Transverse colon (tissue), 4 donors: ENCODE measurements at places on chromosomes 7 and 10. TPM values are rescaled to one million over a fixed set of nuclear protein-coding genes. Genes with fewer than 3 reads are reported as not detected.
A peak's percentile ranks its signal among the peaks of the same experiment; 100 is the strongest.

- DNase-seq, result no peak
- peaks cover 5% of the 10 kb centered on the region for H3K27me3 ChIP-seq
- H3K4me1 ChIP-seq, result no peaks in the 10 kb centered on the region
- no peak overlapping the region for H3K27ac ChIP-seq
- H3K4me3 ChIP-seq, result no peak overlapping the region
- no peaks in the 10 kb centered on the region for H3K36me3 ChIP-seq
These were observed 51.1 kb downstream of the ARMC3 start for GRCh38 chr10:22978918-22979317.

- H3K27me3 ChIP-seq, result no peaks in the 10 kb centered on the region
- H3K4me3 ChIP-seq, result no peak overlapping the region
- DNase-seq, result no peak
- no peaks in the 10 kb centered on the region for H3K36me3 ChIP-seq
These were observed 3.7 kb downstream of the ITPRIP start for GRCh38 chr10:104334561-104334960.

DNA sequence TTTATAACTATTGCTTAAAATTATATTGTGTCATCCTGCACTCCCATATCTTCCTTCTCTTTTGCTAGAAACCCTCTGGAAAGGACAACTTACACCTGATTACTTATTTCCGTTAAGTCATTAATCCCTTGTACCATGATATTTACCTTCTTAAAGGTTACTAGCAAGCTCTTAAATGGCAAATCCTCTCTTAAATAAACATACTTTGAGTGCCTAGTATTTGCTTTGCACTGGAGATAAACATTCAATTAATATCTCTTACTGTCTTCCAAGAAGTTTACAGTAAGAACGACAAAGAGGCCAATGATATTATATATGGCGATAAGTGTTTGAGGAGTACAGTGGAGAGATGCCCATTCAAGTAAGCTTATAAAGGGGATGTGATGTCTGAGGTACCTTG, 278.3 kb downstream of the HGF start:
- no peaks in the 10 kb centered on the region for H3K27me3 ChIP-seq
- H3K27ac ChIP-seq, result no peak overlapping the region
- no peak overlapping the region for H3K4me3 ChIP-seq

DNA sequence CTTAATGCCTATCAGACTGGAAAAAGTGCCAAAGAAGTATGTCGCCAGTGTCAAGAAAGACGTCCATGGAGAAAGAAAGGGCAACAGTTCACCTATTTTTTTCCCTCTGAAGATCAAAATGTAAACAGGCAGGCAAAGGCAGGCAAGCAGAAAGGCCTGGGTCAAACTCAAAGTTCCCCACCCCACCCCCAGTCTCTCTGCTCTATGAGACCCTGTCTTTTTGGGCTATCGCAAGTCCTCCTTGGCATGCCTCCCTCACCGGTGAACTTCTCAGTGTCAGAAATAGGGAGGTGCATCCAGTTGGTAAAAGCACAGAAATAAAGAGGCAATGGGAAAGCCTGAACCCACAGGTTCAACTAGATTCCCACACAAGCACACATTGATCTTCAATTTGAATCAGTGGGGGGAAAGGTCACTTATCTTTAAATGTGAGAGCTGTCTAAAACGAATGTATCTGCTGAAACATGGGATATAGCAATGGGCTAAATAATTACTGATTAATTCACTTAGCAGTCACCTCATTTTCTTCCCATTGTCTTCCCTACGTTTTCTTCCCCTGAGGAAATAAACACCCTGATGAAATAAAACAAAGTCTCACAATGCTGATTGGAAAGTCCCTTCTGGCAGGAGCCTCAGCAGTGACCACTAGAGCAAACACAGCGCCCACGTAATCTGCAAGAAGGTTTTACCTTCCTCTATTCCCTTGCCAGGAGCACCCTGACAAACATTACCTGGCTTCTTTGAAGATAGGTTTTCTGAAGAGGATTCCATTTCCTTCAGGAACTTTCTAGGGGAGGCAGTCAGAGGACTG, 31.1 kb downstream of the JAZF1 start:
- DNase-seq, result no peak
- no peaks in the 10 kb centered on the region for H3K27me3 ChIP-seq
- no peak overlapping the region for H3K4me3 ChIP-seq
- no peak overlapping the region for H3K27ac ChIP-seq
- H3K4me1 ChIP-seq, result peaks cover 2% of the 10 kb centered on the region

GRCh38 chr7:94420328-94420727, 25.6 kb downstream of the COL1A2 start:
- no peaks in the 10 kb centered on the region for H3K27me3 ChIP-seq
- no peak overlapping the region for H3K4me3 ChIP-seq
- H3K4me1 ChIP-seq, result no peaks in the 10 kb centered on the region
- DNase-seq, result no peak

DNA sequence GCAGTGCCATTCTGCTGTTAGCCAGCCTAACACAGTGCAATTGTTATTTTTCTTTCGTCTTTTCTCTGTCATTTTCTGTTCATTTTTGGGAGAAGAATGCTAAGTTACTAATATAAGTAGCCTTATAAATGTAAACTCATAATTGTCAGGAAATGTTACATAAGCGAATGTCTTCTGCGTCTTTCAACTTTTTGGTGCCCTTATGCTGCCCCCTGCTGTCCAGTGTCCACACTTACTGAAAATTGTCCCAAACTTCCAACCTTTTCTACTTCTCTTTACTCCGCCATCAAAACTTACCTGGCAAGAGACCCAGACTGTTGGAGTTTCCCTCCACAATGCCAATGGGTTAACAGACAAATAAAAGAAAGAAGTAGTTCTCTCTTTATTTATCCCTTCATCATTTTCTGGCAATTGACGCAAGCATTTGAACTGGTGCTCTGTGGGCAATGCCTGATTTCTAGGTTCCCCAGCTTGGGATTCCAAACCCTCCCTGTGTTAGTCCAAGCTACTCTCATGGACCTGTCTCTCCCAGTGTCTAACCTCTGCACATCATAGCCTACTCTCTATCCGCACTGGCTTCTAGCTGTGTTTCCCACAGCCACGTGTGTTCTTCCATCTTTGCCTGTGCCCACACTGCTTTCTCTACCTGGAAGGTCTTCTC, 21.0 kb upstream of the EPC1 start:
- H3K4me3 ChIP-seq, result no peak overlapping the region
- H3K27ac ChIP-seq, result no peak overlapping the region
- H3K4me1 ChIP-seq, result peaks cover 61% of the 10 kb centered on the region
- H3K27me3 ChIP-seq, result no peaks in the 10 kb centered on the region
- DNase-seq, result peak; percentile 84

- no peak for DNase-seq
- H3K27ac ChIP-seq, result no peak overlapping the region
- H3K36me3 ChIP-seq, result no peaks in the 10 kb centered on the region
- H3K4me1 ChIP-seq, result peaks cover 15% of the 10 kb centered on the region
- H3K27me3 ChIP-seq, result no peaks in the 10 kb centered on the region
These were observed 139.9 kb downstream of the CFTR start for GRCh38 chr7:117619681-117620080.

- peaks cover 12% of the 10 kb centered on the region for H3K4me1 ChIP-seq
- no peak overlapping the region for H3K27ac ChIP-seq
- no peaks in the 10 kb centered on the region for H3K36me3 ChIP-seq
- no peaks in the 10 kb centered on the region for H3K27me3 ChIP-seq
These were observed 531.3 kb upstream of the FZD8 start for GRCh38 chr10:36173364-36173763.

- no peak overlapping the region for H3K27ac ChIP-seq
- DNase-seq, result no peak
- no peaks in the 10 kb centered on the region for H3K4me1 ChIP-seq
- H3K36me3 ChIP-seq, result no peaks in the 10 kb centered on the region
- H3K27me3 ChIP-seq, result no peaks in the 10 kb centered on the region
These were observed 172.5 kb downstream of the VTI1A start for GRCh38 chr10:112619556-112619955.

- H3K27me3 ChIP-seq, result no peaks in the 10 kb centered on the region
- DNase-seq, result no peak
- no peaks in the 10 kb centered on the region for H3K4me1 ChIP-seq
- H3K36me3 ChIP-seq, result no peaks in the 10 kb centered on the region
- no peak overlapping the region for H3K4me3 ChIP-seq
These were observed 40.2 kb downstream of the CXCL12 start for GRCh38 chr10:44344727-44345126.

- no peaks in the 10 kb centered on the region for H3K27me3 ChIP-seq
- no peaks in the 10 kb centered on the region for H3K4me1 ChIP-seq
- no peak overlapping the region for H3K4me3 ChIP-seq
- no peak for DNase-seq
- H3K36me3 ChIP-seq, result no peaks in the 10 kb centered on the region
- no peak overlapping the region for H3K27ac ChIP-seq
These were observed 483.1 kb downstream of the GALNT17 start for GRCh38 chr7:71615017-71615416.

DNA sequence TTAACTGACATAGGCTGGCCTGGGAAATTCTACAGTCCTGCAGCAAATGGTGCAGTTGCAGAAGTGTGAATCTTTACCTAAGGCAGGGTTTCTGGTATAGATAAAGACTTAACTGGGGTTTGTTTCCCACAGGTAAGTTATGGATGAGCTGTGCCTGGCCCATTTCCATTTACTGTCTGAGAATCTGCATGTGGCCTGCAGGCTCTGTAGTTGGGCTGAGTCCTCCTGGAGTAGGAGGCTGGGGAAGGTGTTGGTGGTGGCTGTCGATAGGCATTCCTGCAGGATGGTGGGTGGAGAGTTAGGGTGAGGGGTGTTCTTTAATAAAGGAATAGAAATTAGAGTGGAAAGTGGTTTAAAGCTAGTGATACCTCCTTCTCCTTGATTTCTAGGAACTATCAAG, 193.5 kb downstream of the AUTS2 start:
- no peak overlapping the region for H3K27ac ChIP-seq
- H3K36me3 ChIP-seq, result no peaks in the 10 kb centered on the region
- no peak overlapping the region for H3K4me3 ChIP-seq
- H3K4me1 ChIP-seq, result no peaks in the 10 kb centered on the region
- no peaks in the 10 kb centered on the region for H3K27me3 ChIP-seq
- no peak for DNase-seq

DNA sequence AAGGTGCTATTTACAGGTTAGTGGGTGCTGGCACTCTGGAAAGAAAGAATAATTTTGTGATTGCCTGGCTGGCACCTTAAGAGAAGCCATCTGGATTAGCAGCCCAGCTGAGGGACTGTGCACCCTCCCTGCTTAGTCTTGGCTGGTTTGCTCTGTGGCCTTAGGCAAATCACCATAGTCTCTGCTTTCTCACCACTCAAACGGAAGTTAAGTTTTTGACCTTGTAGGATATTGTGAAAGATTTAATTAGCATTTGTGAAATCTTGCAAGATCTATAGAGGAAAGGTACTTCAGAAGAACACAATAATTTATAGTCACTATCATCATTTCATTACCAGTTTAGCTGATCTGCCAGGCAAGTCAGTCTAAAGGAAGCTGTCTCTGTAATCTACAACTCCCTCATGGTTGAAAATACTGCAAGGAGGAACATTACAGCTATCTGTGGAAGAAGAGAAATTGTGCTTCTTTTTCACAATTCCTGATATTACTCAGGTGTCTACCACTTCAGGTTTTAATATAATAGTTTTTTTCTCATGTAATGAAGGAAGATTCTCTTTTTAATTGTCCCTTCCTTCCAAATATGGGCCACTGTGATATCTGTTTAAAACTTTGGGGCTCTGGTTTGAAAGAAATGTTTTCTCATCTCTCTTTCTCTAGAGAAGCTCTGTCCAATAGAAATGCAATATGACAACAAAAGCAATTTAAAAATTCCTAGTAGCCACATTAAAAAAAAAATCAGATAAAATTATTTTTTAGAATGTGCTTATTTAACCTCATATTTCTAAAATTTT, 219.6 kb downstream of the PTEN start:
- peaks cover 10% of the 10 kb centered on the region for H3K4me1 ChIP-seq
- H3K27ac ChIP-seq, result no peak overlapping the region
- H3K36me3 ChIP-seq, result no peaks in the 10 kb centered on the region

DNA sequence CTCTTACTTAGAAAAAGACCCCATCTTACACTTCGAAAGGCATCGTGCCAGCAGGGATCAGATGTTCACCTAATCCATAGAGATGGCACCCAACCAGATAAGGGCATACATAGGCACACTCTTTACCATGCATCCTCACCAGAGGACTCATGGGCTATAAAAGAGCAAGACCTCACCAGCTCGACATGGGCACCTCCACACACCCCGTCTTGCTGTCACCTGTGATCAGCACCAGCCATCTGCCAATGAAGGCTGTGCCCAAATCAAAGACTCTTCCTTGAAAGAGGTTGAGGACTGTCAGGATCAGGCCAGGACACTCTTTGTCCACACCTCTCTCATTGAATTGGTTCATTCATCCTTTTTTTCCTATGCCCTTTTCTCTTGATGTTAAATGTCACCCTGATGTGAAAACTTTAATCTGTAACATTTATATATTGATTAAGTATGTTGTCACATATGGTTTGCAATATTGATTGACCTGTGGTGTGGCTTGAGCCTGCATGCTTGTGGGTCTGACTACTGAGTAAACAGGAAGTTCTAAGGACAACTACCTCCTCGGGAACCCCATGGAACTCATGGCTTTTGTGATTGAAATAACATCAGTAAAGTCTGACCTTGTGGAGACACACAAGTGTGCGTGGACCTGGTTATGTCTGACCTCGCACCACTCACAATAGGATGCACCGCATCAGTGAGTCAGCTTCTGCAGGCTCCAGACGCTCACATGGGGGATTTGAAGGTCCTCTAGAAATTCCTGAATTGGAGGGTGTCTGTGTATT, 75.5 kb downstream of the HTR5A start:
- H3K4me1 ChIP-seq, result no peaks in the 10 kb centered on the region
- no peaks in the 10 kb centered on the region for H3K36me3 ChIP-seq
- DNase-seq, result no peak
- no peak overlapping the region for H3K27ac ChIP-seq
- no peak overlapping the region for H3K4me3 ChIP-seq

GRCh38 chr7:49324707-49325106, 400.4 kb downstream of the CDC14C start:
- no peak overlapping the region for H3K4me3 ChIP-seq
- no peaks in the 10 kb centered on the region for H3K27me3 ChIP-seq
- no peak for DNase-seq
- no peaks in the 10 kb centered on the region for H3K36me3 ChIP-seq
- no peak overlapping the region for H3K27ac ChIP-seq
- H3K4me1 ChIP-seq, result no peaks in the 10 kb centered on the region

The CUZD1 gene
- not detected for total RNA-seq

The HOXA10 gene
- total RNA-seq, result 39.9 TPM

The SEMA3D gene
- 1.5 TPM for total RNA-seq

The CDC14C gene
- total RNA-seq, result not detected

The ARL5B gene
- 19.8 TPM for total RNA-seq

The IFIT1B gene
- total RNA-seq, result not detected

The AQP1 gene
- 98.3 TPM for total RNA-seq

The NXPH1 gene
- not detected for total RNA-seq

The CAMK2B gene
- total RNA-seq, result 2.8 TPM

The CC2D2B gene
- 1.6 TPM for total RNA-seq

The KDM7A gene
- total RNA-seq, result 21.9 TPM
